ENCODE measurements at places on chromosomes 16 and 17. TPM values are rescaled to one million over a fixed set of nuclear protein-coding genes. Genes with fewer than 3 reads are reported as not detected.
A peak's percentile ranks its signal among the peaks of the same experiment; 100 is the strongest.

SLC13A2 gene
- total RNA-seq, result not detected

SALL1 gene
- not detected for total RNA-seq

PRR35 gene
- not detected for total RNA-seq

KRTAP4-5 gene
- total RNA-seq, result not detected

ZACN gene
- total RNA-seq, result not detected

GRCh38 chr16:89052890-89053724 lies 40.5 kb upstream of the ACSF3 start:
- no peaks in the 10 kb centered on the region for H3K4me1 ChIP-seq
- no peak for DNase-seq
- H3K27me3 ChIP-seq, result peaks cover 7% of the 10 kb centered on the region
- no peaks in the 10 kb centered on the region for H3K36me3 ChIP-seq
- no peak overlapping the region for H3K4me3 ChIP-seq

GRCh38 chr17:80104956-80105375 lies 3.6 kb downstream of the GAA start:
- H3K4me1 ChIP-seq, result peaks cover 41% of the 10 kb centered on the region
- H3K27me3 ChIP-seq, result no peaks in the 10 kb centered on the region
- no peak for DNase-seq
- H3K36me3 ChIP-seq, result no peaks in the 10 kb centered on the region
- no peak overlapping the region for H3K27ac ChIP-seq

GRCh38 chr17:50883850-50884438 lies 17.8 kb upstream of the TOB1 start:
- H3K36me3 ChIP-seq, result no peaks in the 10 kb centered on the region
- no peak overlapping the region for H3K27ac ChIP-seq
- no peaks in the 10 kb centered on the region for H3K4me1 ChIP-seq
- H3K27me3 ChIP-seq, result no peaks in the 10 kb centered on the region

DNA sequence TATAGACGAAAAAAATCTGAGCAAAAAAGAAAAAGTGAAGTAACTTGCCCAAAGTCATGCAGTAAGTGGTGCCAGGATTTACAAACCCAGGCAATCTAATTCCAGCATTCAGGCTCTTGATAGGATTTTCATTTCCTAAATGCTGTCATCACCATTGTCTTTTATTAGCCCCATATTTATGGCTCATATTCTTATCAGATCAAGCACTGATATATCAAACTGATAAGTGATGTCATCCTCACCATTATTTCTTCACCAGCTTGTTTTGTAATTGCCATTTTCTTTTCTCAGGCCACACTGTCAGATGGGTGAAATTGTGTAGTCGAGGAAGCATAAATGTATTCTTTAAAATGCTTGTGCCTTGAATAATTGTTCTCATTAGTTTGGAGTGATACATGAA lies 1.3 kb downstream of the RAD51C start:
- no peak overlapping the region for H3K27ac ChIP-seq
- H3K27me3 ChIP-seq, result no peaks in the 10 kb centered on the region
- no peak overlapping the region for H3K4me3 ChIP-seq
- peaks cover 15% of the 10 kb centered on the region for H3K4me1 ChIP-seq

DNA sequence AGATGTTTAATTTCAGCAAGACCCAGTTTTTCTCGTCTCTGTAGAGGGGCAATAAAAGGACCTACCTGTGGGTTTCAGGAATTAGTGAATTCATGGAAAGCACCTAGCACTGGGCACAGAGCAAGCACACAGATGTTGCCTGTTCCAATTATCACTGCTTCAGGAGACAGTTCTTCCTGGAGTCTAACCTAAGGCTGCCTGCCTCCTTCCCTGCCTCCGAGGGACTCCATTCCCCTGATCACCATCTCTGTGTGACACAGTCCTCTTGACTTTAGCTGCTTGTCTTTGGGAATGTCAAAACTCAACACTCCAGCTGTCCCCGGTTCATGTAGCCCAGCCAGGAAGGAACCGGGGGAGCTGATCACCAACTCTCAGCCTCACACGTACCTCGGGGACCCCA lies 474.9 kb downstream of the SLC39A11 start:
- H3K36me3 ChIP-seq, result no peaks in the 10 kb centered on the region
- H3K27me3 ChIP-seq, result peaks cover 66% of the 10 kb centered on the region
- DNase-seq, result no peak
- H3K4me3 ChIP-seq, result no peak overlapping the region
- no peaks in the 10 kb centered on the region for H3K4me1 ChIP-seq

DNA sequence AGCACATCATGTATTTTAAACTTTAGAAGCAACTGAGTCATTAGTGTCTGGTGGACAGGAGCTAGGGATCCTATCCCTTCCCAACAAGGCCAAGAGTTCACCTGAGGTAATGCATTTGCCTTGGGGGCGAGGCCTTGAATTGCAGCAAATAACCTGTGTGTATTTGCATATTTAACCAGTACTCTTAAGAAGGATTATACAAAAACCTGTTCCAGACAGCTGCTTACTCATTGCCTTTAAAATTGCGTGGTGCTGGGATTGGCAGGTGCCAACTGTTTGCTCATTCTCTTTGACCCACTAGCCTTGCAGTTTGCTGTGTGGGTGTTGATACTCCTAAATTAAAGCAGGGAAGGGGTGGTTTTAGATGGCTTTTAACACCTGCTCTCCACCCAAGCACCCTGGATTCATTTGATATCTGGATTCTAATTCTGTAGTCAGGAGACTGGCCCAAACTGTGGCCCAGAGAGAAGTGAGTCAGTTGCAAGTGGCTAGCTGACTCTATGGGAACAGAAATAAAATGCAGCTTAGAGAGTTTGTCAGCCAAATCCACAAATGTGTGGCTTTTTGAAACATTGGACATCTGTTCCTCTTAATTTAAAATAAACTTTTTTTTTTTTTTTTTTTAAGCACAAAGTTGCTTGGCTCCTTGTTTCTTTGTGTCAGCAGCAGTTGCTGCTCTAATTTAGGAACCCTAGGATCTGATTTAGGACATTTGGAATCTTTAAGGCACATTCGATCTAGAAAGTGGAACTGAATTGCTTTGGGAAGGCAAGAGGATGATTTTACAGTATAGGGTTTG lies 46.9 kb downstream of the TUBD1 start:
- no peaks in the 10 kb centered on the region for H3K27me3 ChIP-seq
- DNase-seq, result no peak
- H3K36me3 ChIP-seq, result peaks cover 15% of the 10 kb centered on the region
- H3K4me3 ChIP-seq, result no peak overlapping the region

DNA sequence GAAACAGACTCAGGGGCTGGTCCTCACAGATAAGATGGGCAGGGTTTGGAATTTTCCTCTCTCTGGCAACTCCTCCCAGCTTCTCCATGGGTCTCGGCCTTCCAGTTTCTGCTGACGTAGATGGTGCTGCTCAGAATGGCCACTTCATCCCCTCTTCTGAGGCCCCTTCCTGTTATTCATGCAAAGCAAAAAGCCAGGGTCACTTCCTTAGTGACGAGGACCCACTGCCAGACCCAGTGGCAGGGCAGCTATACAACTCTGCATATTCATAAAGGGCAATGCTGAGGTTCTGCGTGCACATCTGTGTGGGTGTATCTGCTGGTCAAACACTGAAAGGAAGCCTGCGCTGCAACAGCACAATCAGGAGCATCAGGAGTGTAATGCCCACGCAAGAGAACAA lies 108.8 kb downstream of the WSCD1 start:
- no peak overlapping the region for H3K4me3 ChIP-seq
- no peaks in the 10 kb centered on the region for H3K36me3 ChIP-seq
- DNase-seq, result no peak
- no peak overlapping the region for H3K27ac ChIP-seq
- H3K27me3 ChIP-seq, result no peaks in the 10 kb centered on the region

- no peaks in the 10 kb centered on the region for H3K36me3 ChIP-seq
- H3K27ac ChIP-seq, result no peak overlapping the region
- H3K4me3 ChIP-seq, result no peak overlapping the region
- DNase-seq, result peak; percentile 94
- peaks cover 3% of the 10 kb centered on the region for H3K27me3 ChIP-seq
Measured at GRCh38 chr16:31382485-31383161, 10.5 kb upstream of the ITGAD start.

GRCh38 chr17:61581611-61582349 lies 9.2 kb downstream of the NACA2 start:
- H3K4me3 ChIP-seq, result no peak overlapping the region
- H3K4me1 ChIP-seq, result no peaks in the 10 kb centered on the region
- H3K27me3 ChIP-seq, result no peaks in the 10 kb centered on the region
- DNase-seq, result no peak

- no peak overlapping the region for H3K27ac ChIP-seq
- no peaks in the 10 kb centered on the region for H3K27me3 ChIP-seq
- no peak for DNase-seq
- peaks cover 4% of the 10 kb centered on the region for H3K36me3 ChIP-seq
Measured at GRCh38 chr17:11953924-11954323, 43.4 kb downstream of the ZNF18 start.

- no peak for DNase-seq
- H3K27me3 ChIP-seq, result no peaks in the 10 kb centered on the region
- peak overlapping the region; percentile 99 for H3K27ac ChIP-seq
- peaks cover 73% of the 10 kb centered on the region for H3K4me1 ChIP-seq
Measured at GRCh38 chr17:1487939-1488825, 4.3 kb downstream of the MYO1C start.

- peaks cover 13% of the 10 kb centered on the region for H3K4me1 ChIP-seq
- H3K4me3 ChIP-seq, result no peak overlapping the region
- DNase-seq, result no peak
- H3K27ac ChIP-seq, result no peak overlapping the region
Measured at GRCh38 chr17:38970804-38971203, 3.6 kb upstream of the FBXO47 start.

- peaks cover 3% of the 10 kb centered on the region for H3K4me1 ChIP-seq
- no peak overlapping the region for H3K27ac ChIP-seq
- no peaks in the 10 kb centered on the region for H3K36me3 ChIP-seq
- no peak overlapping the region for H3K4me3 ChIP-seq
Measured at GRCh38 chr17:29014716-29015115, 8.9 kb upstream of the SEZ6 start.

DNA sequence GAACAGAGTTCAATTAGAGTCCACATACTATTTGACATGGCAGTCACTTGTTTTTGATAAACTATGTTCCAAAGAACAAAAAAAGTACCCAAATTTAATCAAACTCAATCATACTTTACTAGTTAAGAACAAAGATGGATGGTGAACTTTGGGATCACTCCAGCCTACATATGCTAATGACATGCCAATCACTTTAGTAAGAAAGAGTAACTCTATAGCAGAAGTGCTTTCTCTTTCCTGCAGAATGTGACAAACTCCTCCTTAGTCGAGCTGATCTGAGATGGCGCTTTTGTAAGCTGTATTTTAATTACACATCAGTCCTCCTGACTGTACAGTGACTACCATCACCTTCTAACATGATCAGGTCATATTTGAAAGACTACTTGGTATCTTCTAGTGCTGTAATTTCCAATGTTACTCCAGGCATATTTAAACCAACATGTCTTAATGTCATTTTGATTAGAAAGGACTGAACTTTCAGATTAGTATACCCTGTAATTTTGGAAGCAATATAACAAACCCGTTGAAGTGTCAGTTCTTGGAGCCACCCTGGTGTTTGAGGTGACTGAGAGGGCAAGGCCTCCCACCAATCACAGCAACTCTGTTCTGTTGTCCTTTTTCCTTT lies 4.1 kb downstream of the NETO2 start:
- DNase-seq, result no peak
- H3K36me3 ChIP-seq, result no peaks in the 10 kb centered on the region
- no peaks in the 10 kb centered on the region for H3K4me1 ChIP-seq
- no peak overlapping the region for H3K27ac ChIP-seq
- H3K4me3 ChIP-seq, result no peak overlapping the region
- H3K27me3 ChIP-seq, result peaks cover 9% of the 10 kb centered on the region

DNA sequence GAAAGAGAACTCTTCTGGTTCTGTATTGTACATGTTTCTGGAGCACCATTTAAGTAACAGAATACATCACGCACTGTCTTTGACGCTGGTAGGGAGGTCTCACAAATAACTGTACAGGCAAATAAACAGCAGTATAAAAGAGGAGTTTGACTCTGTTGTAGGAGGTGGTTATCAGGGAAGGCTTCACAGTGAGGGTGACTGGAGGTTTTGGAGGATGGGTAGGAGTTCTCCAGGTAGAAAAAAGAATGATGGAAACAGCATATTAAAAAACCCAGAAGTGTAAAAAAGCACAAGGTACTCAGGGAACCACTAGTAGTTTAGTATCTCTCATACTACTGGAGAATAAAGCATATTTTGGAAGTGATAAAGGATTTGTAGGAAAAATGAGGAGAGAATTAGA lies 2.7 kb upstream of the SLC6A2 start:
- peaks cover 17% of the 10 kb centered on the region for H3K4me1 ChIP-seq
- H3K4me3 ChIP-seq, result no peak overlapping the region
- DNase-seq, result no peak
- H3K36me3 ChIP-seq, result no peaks in the 10 kb centered on the region

DNA sequence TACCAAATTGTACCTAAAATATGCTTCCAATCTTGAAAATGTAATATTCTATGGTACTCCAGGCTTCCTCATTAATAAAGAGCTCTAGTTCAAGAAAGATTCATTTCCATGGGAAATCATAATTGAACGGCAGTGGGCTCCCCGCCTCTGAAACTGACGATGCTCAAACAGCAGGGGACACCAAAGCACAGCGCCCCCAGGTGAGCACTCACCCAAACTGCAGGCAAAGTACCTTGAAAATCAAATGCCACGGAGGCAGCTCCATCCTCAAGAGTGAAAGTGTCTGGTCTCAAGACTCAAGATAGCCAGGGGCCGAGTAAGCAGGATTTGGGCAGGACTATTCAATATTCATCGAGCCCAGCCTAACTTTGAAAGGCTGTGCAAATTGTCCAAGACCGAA lies 217.4 kb upstream of the TNRC6C start:
- H3K36me3 ChIP-seq, result no peaks in the 10 kb centered on the region
- no peaks in the 10 kb centered on the region for H3K27me3 ChIP-seq
- peaks cover 26% of the 10 kb centered on the region for H3K4me1 ChIP-seq
- DNase-seq, result no peak
- no peak overlapping the region for H3K27ac ChIP-seq
- H3K4me3 ChIP-seq, result no peak overlapping the region
